GF-D8 (cell line): ENCODE measurements at places on chromosomes 11 and 22.

- peak; percentile 60 for DNase-seq
These were observed 256.4 kb downstream of the NTM start for GRCh38 chr11:131626788-131627187.

GRCh38 chr11:119000906-119001305 lies 3.0 kb downstream of the CENATAC start:
- DNase-seq = no peak

GRCh38 chr11:133383689-133384088 lies 148.6 kb downstream of the OPCML start:
- DNase-seq = no peak

DNA sequence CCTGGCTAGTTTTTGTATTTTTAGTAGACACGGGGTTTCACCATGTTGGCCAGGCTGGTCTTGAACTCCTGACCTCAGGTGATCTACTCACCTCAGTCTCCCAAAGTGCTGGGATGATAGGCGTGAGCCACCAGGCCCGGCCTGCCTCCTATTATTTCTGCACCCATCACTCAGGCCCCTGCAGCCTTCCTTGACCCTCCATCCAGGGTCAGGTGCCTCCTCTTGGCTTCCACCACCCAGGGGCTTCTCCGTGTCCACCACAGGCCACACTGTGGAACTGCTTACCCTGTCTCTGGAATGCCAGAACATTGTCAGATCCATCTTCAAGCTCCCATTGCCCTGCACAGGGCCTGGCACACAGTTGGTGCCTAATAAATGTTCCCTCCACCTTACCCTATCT lies 75.4 kb upstream of the RTL6 start:
- DNase-seq = no peak

GRCh38 chr11:117045196-117045595 lies 53.0 kb downstream of the SIK3 start:
- DNase-seq = no peak

GRCh38 chr11:111339758-111340388 lies 39.2 kb downstream of the POU2AF1 start:
- DNase-seq = no peak

DNA sequence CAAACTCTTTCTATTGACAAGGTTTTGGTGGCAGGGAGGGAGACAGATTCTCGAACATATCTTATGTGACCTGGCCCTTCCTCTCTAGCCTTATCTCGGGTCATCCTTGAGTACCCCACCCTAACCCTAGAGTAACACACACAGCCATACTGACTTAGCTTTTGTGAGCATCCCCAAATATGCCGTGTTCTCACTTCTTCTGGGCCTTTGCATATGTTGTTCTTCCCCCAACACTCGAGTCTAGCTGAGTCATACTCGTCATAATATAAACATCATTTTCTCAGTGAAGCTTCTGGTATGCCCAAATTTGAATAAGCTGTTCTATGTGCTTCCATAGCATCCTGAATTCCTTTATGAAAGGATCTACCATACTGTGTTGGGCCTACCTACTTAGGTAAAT lies 8.0 kb downstream of the TTC17 start:
- no peak for DNase-seq

DNA sequence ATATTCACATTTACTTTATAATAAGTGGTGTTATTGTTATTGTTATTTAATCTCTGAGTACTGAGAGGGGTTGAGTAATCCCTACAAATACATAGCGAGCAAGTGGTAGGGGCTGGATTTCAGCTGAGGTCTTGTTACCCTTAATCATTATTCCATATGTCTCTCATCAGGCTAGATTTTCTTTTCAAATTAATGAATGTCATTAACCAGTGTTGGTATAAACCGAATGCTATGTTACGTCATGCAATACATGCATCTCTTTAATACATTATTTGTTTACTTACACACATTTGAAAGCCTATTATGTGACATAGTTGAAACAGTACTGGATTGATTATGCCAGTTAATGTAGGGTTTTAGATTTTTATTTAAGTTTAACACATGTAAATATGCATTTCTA lies 18.9 kb downstream of the PDGFD start:
- no peak for DNase-seq

GRCh38 chr11:84871116-84871515 lies 756.0 kb downstream of the DLG2 start:
- no peak for DNase-seq

GRCh38 chr22:41446057-41446501 lies 522 bp downstream of the TOB2 start:
- DNase-seq = no peak

DNA sequence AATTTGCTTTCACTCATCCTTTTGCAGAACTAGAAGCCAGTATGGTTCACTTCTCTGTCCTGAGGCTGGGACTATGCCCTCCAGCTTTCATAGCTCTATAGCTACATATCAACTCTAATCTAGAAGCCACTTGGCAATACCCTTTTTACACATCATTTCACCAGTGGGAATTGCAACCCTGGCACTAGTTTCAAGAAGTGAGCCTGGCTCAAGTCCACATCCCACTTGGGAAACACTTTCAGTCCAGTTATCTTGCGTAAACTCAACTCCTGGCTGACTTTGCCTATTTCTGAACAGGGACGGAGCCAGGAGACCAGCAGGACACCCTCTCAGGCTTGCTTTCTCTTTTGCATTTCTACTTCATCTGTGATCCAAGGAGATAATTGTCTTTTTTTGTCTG lies 19.9 kb upstream of the FAT3 start:
- DNase-seq = no peak

- DNase-seq = no peak
These were observed 12.4 kb upstream of the TOP3B start for GRCh38 chr22:21994881-21995444.
